ENCODE measurements at places on chromosomes 2 and 18.

DNA sequence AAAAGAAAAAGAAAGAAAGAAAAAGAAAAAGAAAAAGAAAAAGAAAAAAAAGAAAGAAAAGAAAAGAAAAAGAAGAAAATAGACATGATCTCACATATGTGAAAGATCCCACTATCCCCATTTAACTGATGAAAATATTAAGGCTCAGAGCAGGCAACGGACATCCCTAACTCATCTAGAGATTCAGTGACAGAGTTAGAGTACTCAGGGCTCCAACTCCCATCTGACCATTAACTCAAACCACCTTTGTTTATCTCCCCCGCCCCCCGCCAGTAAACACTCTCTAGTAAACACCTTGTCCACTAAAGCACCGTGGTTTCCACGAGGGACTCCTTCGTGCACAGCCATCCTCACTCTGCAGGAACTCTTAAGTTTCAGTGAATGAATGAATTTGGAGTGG, 142.9 kb downstream of the TGIF1 start:
- no peak for DNase-seq

DNA sequence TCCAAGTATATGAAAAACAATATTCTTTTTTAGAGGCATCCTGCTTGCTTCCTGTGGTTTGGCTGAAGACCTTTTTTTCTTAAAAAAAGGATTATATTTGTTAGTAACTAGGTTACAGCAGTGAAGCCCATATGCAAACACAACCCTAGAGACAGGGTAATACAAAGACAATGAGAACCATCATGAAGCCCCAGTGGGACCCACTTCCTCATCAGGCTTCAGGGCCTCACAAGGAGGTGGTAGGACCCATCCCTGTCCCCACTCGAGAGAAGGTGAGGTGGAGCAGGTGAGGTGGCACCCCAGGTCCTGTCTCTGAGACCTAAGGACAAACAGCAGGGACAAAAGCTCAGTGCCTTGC, 80.3 kb downstream of the EDAR start:
- DNase-seq, result no peak

GRCh38 chr18:9017167-9017904, 85.2 kb upstream of the NDUFV2 start:
- DNase-seq, result no peak

GRCh38 chr18:54052732-54053429, 171.6 kb downstream of the MBD2 start:
- DNase-seq, result no peak

DNA sequence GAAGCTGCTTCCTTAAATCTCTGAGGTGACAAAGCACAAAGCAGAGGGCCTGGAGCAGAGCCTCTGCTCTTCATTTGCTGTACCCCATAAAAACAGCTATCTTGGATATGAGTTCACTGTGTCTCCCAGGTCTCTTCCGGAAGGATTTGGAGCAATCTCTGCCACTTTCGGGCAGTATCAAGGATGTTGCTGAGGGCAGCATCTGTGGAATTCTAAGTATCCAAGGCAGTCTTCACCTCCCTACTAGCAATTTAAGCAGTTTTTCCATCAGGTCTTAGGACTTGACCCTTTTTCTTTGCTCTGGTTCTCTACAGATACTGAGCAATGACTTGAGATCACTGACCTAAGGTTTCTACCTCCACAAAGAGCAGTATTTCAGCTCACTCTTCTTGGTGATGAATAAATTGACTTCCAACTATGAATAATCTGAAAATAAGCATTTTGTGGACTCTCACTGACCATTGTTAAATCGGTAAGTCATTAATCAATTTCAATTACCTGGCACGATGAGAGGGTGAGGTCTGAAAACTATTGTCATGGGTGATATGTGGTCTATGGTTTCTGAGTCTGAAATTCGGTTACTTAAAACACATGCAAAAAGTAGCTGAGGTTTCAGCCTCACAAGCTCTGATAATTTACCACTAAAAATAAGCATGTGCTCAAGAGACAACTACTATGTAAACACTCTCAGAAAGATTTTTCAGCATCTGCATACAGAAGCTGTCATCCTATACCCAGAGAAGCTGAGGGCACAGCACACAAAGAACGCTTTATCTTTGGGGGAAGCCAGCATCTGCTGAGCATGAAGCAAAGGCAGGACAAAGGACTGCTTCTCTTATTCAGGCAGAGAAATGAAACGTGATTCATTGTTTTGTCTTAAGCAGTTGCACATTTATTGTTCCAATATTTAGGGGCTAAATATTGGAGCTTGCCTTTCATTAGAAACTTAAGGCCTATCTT, 32.1 kb upstream of the SPATS2L start:
- no peak for DNase-seq

- no peak for DNase-seq
These were observed 20.9 kb upstream of the SLC35F5 start for GRCh38 chr2:113777371-113777770.

DNA sequence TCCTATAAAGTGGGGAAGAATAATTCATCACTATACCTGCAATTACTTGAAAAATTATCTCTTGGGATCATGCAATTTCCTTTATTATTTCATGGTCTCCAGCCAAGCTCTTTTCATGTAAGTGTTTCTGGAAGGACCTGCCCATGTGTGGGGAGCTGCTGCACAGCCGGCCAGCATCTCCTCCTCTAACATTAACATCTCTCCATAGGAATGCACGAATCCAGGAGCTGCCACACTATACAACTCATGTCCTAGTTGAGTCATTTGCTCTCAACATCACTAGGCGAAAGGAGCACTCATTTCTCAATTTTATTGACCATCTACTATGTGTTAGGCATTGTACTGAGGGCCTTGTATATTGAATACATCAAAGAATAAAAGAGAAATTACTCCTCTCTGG, 144.3 kb upstream of the ERBB4 start:
- DNase-seq, result no peak
